ENCODE measurements at places on chromosomes 16 and 17.

- no peak for DNase-seq
Observed at GRCh38 chr17:725746-726145, 6.7 kb upstream of the TLCD3A start.

- DNase-seq: no peak
Observed at GRCh38 chr17:34714475-34715410, 135.4 kb downstream of the TMEM132E start.

GRCh38 chr17:69460963-69461922 lies 46.7 kb downstream of the MAP2K6 start:
- no peak for DNase-seq

DNA sequence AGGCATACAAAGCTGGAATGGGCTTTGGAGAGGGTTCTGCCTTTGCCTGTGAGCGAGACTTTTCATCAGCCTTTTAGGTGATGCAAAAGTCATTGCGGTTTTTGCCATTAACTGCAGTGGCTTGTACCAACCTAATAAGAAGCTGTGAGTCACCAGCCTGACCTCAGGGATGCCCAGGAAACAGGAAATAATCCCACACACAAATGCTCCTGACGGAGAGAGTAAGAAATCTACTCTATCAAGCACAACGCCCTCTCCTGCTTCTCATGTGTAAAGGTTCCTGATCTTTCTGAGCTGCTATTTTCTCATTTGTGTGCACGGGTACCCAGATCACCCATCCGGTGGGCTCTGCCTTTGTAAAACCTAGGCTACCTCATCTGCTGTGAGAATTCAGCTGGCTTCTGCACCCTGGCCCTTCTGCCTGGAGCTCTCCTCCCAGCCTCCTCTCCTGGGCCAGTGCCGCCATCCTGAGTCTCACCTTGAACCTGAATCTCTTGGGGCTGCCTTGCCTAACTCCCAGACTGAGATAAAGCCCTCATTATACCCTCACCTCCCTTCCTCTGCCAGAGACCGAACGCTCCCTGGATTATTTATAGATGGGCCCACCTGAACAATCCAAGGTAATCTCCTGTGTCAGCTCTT lies 299.7 kb downstream of the C16orf95 start:
- DNase-seq: no peak

- DNase-seq: peak; percentile 1
Observed at GRCh38 chr17:77618731-77619130, 339.8 kb upstream of the TNRC6C start.

DNA sequence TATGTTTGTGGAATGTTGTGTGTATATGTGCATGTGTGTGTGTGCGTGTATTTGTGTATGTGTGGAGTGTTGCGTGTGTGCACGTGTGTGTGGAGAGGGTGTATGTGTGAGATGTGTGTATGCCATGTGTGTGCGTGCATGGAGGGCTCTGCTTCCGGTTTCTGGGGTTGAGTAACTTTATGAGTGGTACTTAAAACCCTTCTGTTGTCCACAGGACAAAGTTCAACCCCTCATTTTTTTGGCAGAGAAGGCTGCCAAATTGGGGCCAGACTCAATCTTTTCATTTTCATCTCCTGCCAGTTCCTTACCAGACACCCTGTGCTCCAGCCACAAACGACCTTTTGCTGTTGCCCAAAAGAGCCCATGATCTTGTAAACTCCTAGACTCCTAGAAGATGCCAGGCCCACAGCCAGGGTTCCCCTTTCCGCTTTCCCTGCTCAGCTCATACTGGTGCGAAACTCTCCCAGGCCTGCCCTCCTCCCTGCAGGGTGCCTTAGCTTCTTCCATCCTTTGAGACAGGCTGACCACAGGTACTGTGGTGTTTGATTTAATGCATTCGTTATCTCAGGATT lies 100.2 kb downstream of the CMIP start:
- no peak for DNase-seq

GRCh38 chr17:43879723-43880419 lies 27.5 kb downstream of the MPP2 start:
- no peak for DNase-seq

DNA sequence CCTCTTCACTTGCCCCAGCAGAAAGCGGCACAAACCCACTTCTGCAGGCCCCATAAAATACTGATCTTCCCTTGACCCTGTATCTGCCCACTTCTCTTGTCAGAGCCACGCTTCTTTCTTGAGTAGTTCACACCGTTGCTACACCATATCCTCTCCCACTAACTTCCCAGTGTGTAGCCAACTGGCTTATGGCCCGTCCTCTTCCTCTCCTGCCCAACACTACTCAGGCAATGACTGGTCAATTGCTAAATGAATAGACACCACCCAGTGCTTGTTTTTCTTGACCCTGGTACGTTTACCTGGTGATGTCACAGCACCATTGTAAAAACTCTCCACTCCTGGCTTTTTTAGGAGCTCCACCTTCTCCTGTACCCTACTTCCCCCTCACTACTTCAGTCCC lies 86.9 kb downstream of the NDEL1 start:
- no peak for DNase-seq

GRCh38 chr16:68636818-68637217 lies 8.3 kb upstream of the CDH3 start:
- no peak for DNase-seq

- no peak for DNase-seq
Observed at GRCh38 chr16:87150681-87151280, 166.4 kb downstream of the C16orf95 start.

- no peak for DNase-seq
Observed at GRCh38 chr17:6752068-6752909, 3.6 kb upstream of the XAF1 start.

DNA sequence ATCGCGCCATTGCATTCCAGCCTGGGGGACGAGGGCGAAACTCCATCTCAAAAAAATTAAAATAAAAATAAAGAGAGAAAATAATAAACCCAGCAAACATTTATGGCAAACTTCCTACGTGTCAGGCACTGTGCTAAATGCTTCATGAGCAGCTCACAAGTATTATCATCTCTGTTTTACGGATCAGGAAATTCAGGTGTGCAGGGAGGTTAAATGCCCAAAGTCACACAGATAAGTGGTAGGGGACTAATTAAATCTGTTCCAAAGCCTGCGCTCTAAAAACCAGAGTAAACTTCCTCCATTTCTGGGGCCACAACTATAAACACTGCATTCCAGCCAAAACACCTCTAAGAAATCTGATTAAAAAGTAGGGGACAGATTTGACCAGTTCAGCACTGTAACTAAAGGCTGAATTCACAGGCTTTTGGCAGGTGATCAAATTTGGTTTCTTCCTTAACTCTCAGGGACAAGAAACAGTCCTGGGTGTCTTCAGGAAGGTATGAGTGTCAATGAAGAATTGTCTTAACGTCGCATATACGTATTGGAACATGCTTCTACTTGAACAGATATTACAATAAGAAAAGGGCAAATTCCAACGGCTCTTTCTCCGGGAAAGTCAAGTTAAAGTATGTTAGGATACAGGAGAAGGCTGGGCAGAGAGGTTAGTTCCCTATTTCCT lies 996 bp downstream of the STRADA start:
- no peak for DNase-seq

DNA sequence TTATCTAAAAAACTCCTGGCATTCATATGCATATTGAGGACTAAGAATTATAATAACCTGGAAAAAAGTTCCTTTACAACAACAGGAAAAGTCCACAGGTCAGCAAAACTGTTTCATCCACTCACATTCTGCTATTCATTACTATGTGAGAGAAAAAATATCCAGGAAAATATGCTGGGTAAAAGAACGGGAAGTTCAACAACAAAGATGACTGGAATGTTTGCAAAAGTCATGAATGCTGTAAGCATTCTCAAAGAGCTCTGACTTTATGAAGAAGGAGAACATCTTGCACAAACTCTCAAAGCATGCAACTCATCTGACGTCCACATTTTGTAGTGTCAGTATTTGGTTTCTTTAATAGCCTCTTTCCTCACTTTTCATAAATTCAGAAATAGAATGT lies 56.9 kb upstream of the ALDH3A1 start:
- no peak for DNase-seq

DNA sequence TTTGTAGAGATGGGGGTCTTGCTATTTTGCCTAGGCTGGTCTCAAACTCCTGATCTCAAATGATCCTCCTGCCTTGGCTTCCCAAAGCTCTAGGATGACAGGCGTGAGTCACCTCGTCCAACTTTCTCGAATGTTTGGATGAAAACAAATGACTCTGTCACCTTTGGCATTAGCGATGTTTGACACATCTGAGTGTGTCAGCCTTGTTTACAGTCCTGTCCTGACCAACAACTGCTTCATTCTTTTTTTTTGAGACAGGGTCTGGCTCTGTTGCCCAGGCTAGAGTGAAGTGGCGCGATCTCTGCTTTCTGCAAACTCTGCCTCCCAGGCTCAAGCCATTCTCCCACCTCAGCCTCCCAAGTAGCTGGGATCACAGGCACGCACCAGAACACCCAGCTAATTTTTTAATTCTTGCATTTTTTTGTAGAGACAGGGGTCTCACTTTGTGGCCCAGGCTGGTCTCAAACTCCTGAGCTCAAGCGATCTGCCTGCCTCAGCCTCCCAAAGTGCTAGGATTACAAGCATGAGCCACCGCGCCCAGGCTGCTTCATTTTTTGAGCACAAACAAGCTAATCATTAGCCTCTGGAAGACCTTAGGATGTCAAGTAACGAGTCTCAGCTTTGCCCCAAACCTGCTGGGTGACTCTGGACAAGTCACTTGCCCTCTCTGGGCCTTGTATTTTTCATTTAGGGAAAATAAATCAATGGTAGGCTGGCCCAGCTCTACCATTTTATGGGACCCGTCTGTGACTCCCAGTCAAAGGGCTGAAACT lies 7.4 kb downstream of the MYH11 start:
- no peak for DNase-seq

DNA sequence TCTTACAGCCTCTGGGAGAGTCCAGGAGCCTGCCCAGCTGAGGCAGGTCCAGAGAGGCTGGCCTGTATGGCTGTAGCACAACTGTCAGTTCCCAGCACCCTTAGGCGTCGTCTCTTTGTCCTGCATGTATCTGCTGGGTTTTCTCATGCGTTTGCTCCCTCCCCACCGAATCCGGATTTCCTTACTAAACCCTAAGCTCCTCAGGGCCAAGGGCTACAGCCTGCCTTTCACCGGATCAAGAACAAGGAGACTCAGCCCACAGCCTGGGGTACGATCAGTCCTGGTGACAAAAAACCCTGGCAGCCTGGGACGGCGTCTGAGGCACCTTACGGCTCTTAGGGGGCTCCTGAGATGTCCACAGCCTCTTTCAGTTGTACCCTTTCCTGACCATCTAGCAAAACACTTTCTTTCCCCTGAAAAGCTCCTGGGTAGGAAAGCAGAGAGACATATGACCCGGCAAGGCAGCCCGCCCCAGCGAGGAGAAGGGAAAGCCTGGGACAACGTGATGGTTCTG lies 12.2 kb downstream of the HIC1 start:
- no peak for DNase-seq

DNA sequence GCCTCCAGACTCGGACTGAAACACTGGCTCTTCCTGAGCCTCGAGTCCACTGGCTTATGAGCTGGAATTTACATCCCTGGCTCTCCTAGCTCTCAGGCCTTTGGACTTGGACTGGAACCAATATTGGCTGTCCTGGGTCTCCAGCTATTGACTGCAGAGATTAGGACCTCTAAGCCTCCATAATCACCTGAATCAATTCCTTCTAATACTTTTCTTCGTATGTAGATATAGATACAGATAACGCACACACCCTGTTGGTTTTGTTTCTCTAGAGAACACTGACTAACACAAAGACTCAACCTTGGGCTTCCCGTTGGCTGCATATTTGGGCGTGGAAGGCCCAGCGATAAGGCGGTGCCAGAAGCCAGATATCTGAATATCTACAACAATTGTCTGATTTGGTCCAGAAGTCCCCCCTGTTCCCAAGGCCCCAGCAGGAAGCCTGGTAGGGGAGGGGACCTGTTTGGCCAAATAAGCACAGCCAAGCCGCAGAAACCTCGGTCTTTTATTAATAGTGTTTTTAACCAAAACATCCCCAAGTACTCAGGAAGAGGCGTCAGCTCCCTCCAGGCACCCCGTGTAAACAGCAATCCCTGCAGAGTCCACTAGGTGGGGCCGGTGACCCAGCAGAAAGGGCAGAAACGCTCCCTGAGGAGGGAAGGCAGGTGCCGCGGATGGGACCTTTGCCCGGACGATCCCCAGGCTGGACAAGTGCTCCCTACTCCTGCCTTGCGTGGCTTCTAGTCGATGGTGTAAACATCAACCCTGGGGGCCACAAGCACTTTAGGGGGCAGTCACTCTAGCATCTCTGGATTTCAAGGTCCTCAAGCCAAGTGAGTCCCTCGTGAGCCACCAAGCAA lies 57.0 kb downstream of the ABR start:
- DNase-seq: peak; percentile 88

DNA sequence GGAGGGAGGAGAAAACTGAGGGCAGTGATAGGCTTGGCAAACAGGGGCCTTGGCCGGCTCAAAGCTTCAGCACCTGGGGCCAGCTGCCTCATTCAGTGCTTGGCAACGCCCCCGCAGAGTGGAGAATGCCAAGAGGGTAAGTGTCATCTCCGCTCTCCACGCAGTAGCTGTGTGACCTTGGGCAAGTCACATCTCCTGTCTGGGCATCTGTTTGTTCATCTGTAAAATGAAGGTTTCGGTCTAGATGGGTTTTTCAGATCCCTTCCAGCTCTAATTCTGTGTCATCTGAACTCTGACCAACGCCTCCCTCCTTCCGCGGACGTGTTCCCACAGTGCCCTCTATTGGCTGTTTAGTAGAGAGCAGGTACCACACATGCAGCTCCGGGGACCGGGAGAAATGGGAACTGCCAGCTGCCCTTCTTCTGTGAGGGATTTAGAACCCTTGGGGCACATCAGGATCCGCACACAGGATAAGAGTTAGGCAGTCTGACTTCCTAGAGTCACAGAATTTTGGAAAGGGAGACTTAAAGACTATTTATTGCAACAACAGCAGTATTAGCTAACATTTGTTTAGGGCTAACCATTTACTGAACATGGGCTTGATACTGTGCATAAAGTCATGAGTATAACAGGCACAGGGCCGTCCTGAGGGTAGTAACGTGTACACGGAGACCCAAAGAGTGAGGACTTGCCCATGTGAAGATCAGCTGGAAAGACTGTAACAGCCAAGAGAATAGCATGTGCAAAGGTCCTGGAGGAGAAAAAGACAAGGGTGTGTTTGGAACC lies 26.8 kb downstream of the GP2 start:
- DNase-seq: peak; percentile 46

DNA sequence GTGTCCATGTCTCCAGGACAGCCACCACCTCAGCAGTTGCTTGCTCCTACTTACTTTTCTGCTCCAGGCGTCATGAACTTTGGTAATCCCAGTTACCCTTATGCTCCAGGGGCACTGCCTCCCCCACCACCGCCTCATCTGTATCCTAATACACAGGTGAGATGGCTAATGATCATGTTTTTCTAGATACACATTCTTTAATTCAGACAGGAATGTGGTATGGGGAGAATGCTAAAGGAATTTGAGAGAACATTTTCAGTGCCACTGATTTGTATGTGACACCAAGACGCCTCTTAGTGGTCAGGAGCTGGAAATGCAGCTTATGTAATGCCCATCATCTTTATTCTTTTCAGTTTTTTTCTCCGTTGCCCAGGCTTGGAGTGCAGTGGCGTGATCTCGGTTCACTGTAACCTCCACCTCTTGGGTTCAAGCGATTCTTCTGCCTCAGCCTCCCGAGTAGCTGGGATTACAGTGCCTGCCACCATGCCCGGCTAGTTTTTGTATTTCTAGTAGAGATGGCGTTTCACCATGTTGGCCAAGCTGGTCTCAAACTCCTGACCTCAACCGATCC lies 8.9 kb upstream of the RAPGEFL1 start:
- peak; percentile 52 for DNase-seq

All from activated naive CD4-positive, alpha-beta T cell treated with anti-CD3 and anti-CD28 coated beads, Interleukin-2, amount 10 ng/mL, durations not matched to agents 7 days and 5 days (primary cell).